ENCODE measurements at places on chromosomes 7 and 10.
A peak's percentile ranks its signal among the peaks of the same experiment; 100 is the strongest.

GRCh38 chr7:31410265-31410664 is 69.7 kb upstream of the NEUROD6 start:
- H3K27me3 ChIP-seq = no peaks in the 10 kb centered on the region
- no peaks in the 10 kb centered on the region for H3K36me3 ChIP-seq
- H3K4me1 ChIP-seq = peaks cover 7% of the 10 kb centered on the region
- no peak overlapping the region for H3K4me3 ChIP-seq
- no peak overlapping the region for H3K27ac ChIP-seq
- no peak for DNase-seq

GRCh38 chr7:74579800-74580685 is 77.5 kb upstream of the GTF2I start:
- no peak overlapping the region for H3K4me3 ChIP-seq
- peaks cover 12% of the 10 kb centered on the region for H3K36me3 ChIP-seq
- no peaks in the 10 kb centered on the region for H3K27me3 ChIP-seq
- H3K4me1 ChIP-seq = peaks cover 16% of the 10 kb centered on the region
- H3K27ac ChIP-seq = peak overlapping the region; percentile 5

DNA sequence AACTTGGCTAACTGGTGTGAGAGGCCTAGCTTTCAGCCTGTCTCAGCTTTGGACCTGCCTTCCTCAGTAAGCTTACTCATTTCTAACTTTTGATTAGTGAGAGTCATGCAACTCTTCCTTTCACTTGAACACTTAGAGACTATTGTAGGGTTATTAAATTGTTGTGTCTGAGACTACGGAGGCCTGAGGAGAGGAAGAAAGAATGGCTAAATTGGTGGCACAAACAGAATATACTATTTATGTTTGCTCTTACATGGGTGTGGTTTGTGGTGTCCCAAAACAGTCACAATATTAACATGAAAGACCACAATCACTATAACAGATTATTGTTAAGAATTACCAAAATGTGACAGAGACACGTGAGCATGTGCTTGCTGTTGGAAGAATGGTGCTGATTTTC is 82.1 kb downstream of the TRIM24 start:
- no peak overlapping the region for H3K27ac ChIP-seq
- H3K4me1 ChIP-seq = peaks cover 4% of the 10 kb centered on the region
- H3K36me3 ChIP-seq = peaks cover 23% of the 10 kb centered on the region
- no peak overlapping the region for H3K4me3 ChIP-seq
- no peak for DNase-seq

GRCh38 chr10:100983868-100984671 is 3.2 kb downstream of the MRPL43 start:
- H3K27me3 ChIP-seq = no peaks in the 10 kb centered on the region
- DNase-seq = no peak
- H3K27ac ChIP-seq = no peak overlapping the region
- H3K4me1 ChIP-seq = peaks cover 5% of the 10 kb centered on the region
- H3K36me3 ChIP-seq = peaks cover 22% of the 10 kb centered on the region

- no peaks in the 10 kb centered on the region for H3K4me1 ChIP-seq
- no peak for DNase-seq
- H3K27ac ChIP-seq = no peak overlapping the region
- no peaks in the 10 kb centered on the region for H3K27me3 ChIP-seq
Observed at GRCh38 chr10:130968964-130969363, 342.6 kb downstream of the TCERG1L start.

DNA sequence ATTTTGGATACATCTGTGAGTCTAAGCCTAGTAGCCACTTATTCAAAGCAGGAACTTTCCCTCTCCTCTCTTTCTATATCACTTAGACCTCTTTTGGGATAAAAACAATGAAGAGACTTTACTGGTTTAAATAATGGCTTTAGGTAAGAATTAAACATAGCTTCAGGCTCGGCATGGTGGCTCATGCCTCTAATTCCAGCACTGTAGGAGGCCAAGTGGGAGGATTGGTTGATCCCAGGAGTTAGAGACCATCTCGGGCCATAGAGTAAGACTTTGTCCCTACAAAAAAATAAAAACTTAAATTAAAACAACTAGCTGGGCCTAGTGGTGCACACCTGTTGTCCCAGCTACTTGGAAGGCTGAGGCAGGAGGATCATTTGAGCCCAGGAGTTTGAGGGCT is 304.3 kb downstream of the THSD7A start:
- H3K4me3 ChIP-seq = no peak overlapping the region
- H3K4me1 ChIP-seq = no peaks in the 10 kb centered on the region
- H3K27ac ChIP-seq = no peak overlapping the region
- DNase-seq = no peak
- no peaks in the 10 kb centered on the region for H3K27me3 ChIP-seq

GRCh38 chr7:24854866-24855265 is 97.6 kb upstream of the GSDME start:
- H3K4me1 ChIP-seq = peaks cover 8% of the 10 kb centered on the region
- H3K27ac ChIP-seq = no peak overlapping the region
- H3K36me3 ChIP-seq = peaks cover 26% of the 10 kb centered on the region
- no peaks in the 10 kb centered on the region for H3K27me3 ChIP-seq

DNA sequence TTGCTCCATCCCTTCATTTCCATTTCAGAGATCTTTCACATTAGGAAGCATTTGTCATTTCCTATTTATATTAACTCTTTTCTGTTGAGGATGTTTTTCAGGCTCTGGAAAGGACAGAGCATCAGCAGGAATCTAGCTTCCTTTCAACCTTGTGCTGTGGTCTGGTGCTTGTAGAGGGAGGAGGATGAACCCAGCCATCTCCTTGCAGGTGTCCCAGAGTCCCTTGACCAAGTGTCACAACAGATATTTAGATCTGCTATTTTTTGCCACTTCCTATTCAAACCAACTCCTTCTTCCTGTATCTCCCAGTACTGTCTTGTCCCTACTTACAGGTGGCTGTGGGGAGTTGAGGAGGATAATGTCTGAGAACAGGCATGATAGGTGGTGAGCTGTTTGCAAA is 742.8 kb downstream of the GRID1 start:
- H3K27ac ChIP-seq = no peak overlapping the region
- H3K4me1 ChIP-seq = no peaks in the 10 kb centered on the region
- no peaks in the 10 kb centered on the region for H3K36me3 ChIP-seq
- DNase-seq = no peak
- peaks cover 10% of the 10 kb centered on the region for H3K27me3 ChIP-seq

GRCh38 chr7:47758546-47758945 is 176.6 kb upstream of the TNS3 start:
- peak overlapping the region; percentile 100 for H3K27ac ChIP-seq
- H3K4me3 ChIP-seq = peak overlapping the region; percentile 2

- no peaks in the 10 kb centered on the region for H3K36me3 ChIP-seq
- no peaks in the 10 kb centered on the region for H3K27me3 ChIP-seq
- H3K27ac ChIP-seq = peak overlapping the region; percentile 57
Observed at GRCh38 chr7:17623546-17624185, 316.6 kb downstream of the SNX13 start.

DNA sequence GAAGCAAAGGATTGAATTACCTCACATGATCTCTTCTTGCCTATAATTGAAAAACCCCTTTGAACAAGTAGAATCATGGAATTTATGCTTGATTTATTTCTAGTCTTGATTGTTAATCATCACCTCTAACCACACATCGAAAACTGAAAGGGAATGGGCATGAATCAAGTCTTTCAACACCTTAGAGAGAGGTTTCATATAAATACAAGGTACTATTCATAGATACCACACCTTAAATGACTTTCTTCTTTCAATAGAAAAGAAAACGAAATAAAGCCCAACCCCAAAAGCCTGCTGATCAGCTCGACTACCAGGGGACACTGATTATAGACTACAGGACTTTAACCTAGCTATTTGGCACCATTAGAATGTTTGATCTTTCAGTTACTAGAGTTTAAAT is 128.6 kb upstream of the PTPRZ1 start:
- peak overlapping the region; percentile 53 for H3K27ac ChIP-seq
- no peak overlapping the region for H3K4me3 ChIP-seq
- H3K27me3 ChIP-seq = no peaks in the 10 kb centered on the region

DNA sequence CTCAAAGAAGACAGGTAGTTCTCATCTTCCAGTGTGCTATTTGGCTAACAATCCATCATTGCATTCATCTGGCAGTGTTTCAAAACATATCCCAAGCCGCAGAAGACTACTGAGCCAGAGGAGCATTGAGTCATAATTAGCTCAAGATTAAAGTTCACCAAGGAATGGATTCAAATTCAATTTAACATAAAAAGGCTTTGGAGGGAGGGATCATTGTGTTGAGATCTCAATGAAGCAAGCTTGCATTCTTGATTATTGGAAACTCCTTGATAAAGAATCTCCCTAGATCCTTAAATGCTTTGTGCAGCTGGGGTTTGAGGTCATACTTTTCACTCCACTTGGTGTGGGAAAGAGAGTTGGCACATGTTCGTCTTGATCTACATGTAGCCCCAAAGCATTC is 142.8 kb upstream of the SEMA3A start:
- H3K4me3 ChIP-seq = no peak overlapping the region
- DNase-seq = peak; percentile 58
- no peaks in the 10 kb centered on the region for H3K27me3 ChIP-seq
- H3K36me3 ChIP-seq = no peaks in the 10 kb centered on the region
- no peak overlapping the region for H3K27ac ChIP-seq
- H3K4me1 ChIP-seq = no peaks in the 10 kb centered on the region

GRCh38 chr10:114195079-114195478 is 15.9 kb downstream of the TDRD1 start:
- no peak overlapping the region for H3K4me3 ChIP-seq
- no peak for DNase-seq
- H3K27ac ChIP-seq = no peak overlapping the region
- no peaks in the 10 kb centered on the region for H3K36me3 ChIP-seq

DNA sequence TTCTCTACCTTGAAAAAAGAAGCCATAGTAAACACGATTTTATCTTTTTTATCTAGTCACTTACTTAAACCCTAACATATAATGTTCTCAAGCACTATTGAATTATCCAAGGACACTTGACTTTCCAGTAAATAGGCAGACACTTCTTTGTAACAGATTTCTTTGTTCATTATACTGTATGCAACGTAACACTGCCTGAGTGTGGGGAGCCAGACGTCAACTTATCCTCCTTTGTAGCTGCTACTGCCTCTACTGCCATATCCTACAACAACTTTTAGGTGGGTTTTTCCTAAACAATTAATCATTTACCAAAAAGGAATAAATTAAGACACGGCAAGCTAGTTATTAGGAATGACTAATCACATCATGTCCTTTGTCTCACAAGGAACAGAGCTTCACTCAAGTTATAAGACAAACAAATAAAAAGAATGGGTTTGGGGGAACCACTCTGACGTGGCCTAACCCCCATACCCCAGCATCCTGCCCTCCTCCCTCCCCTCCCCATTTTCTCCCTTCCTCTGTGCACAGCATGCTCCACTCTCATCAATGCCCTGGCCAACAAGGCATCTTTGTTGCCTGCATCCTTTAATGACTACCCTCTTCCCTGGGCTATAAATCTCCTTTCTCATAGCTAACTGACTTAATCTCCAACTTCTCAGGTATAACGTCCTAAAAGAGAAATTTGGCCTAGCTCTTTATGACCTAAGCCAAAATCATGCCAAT is 43.3 kb downstream of the DOCK4 start:
- peaks cover 21% of the 10 kb centered on the region for H3K4me1 ChIP-seq
- no peak overlapping the region for H3K27ac ChIP-seq
- H3K27me3 ChIP-seq = no peaks in the 10 kb centered on the region

DNA sequence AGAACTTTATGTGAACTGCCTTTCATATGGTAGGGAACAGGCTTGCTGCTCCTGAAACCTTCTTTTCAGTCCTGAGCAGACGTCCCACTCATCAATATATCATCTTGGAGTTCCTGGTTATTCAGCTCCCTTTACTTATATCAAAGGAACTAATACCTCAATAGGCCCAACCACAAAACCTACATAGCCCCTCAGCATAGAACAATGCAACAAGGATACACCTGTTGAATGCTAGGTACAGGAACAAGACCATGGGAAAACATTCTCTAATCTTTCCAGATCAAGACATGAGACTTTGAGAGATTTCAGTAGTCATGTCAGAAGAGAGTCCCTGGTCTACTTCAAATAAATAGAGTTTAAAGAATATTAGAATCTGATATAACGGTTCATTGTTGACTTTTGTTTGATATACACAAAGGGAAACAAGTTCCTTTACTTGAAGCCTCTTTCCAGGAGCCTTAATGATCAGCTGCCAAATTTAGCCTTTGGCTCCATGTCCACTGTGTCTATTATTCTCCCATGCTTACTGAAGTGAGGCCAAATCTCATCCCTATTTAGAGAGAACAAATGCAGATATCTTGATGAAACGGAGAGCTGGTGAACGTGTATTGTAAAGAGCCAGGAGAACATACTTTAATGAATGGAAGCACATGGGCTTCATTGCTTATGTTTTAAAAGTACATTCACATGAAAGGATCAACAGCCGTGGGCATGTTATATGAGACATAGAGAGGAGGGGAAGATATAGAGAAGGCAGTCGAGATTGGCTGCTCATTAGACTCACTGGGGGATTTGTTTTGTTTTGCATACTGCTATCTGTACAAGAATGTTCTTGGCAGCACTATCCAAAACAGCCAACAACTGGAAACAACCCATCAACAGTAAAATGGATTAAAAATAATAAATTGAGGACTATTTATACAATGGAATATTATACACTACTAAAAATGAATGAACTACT is 9.5 kb downstream of the RHOBTB1 start:
- H3K4me3 ChIP-seq = no peak overlapping the region
- no peak for DNase-seq
- no peaks in the 10 kb centered on the region for H3K36me3 ChIP-seq
- no peak overlapping the region for H3K27ac ChIP-seq
- H3K27me3 ChIP-seq = no peaks in the 10 kb centered on the region
- H3K4me1 ChIP-seq = peaks cover 5% of the 10 kb centered on the region

GRCh38 chr10:16986082-16986405 is 143.6 kb downstream of the CUBN start:
- H3K27me3 ChIP-seq = no peaks in the 10 kb centered on the region
- peaks cover 6% of the 10 kb centered on the region for H3K4me1 ChIP-seq
- peaks cover 5% of the 10 kb centered on the region for H3K36me3 ChIP-seq
- H3K4me3 ChIP-seq = no peak overlapping the region
- no peak overlapping the region for H3K27ac ChIP-seq

Measured in MCF 10A (cell line).